Nephron progenitor cell (in vitro differentiated cells): ENCODE measurements at places on chromosomes 5 and 9.

DNA sequence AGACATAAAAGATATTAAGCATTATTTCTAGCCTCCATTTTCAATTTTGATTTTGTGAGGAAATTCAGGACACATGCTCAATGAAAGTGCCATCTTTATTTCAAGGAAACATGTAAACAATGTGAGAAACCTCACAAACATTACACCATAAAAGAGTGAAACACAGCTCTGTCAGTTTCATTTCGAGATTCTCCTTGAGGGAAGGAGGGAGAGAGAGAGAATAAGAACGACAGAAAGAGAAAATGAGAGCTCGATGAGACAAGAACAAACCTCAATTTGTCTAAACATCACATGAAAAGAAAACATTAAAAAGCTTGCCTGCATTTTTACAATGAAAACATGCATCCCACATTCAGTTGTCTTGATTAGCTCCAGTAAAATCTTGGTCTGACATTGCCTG lies 553.5 kb upstream of the MEF2C start:
- DNase-seq: no peak

DNA sequence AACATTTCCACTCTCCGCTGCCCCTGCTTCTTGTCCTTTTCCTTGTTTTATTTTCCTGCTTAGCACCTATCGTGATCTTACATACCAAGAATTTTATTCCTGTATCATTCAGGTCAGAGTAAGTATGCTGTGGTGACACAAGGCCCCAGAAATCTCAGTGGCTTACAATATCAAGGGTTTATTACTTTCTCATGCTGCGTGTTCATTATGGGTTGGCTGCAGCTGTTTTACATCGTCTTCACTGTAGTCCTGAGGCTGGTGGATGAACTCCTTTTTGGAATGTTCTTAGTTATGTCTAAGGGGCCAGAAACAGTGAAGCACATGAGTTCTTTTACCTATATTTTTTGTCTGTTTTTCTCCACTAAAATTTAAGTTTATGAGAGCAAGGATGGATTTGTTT lies 51.2 kb downstream of the FCHO2 start:
- DNase-seq: no peak

- no peak for DNase-seq
Measured at GRCh38 chr5:40627706-40628105, 52.0 kb upstream of the PTGER4 start.

DNA sequence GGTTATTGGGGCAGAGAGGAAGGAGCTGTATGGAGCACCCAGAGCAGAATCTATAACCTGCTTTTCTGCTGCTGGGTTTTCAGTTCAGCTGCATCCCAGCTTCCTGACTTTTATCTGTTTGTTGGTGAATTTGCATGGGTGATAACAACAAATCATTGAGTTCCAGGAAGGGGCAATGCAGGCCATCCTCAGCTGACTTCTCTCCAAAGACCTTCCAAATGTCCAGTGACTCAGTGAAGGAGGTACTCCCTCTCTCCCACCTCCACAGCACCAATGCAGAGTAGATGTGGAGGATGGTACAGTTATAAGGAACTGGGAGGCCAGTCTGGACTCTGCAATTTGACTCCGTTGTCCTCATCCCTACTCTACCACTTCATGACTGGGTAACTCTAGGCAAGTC lies 1.6 kb upstream of the TXN start:
- DNase-seq: no peak

- DNase-seq: no peak
Measured at GRCh38 chr5:107563959-107564544, 106.7 kb downstream of the EFNA5 start.

DNA sequence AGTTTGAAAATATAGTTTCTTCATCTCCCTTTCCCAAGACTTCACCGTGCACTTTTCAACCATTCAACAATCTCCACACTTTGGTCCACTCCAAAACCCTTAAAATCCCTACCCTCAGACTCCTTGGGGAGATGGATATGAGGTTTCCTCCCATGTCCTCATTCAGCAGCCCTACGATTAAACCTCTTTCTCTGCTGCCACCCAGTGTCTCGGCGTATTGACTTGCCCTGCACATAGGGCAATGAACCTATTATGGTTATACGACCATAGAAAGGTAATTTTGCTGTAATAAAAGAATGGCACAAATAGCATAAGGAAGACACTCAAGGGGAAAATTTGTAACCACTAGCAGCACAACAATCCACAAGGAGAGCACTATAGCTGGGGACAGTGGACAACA lies 803.5 kb downstream of the TLE1 start:
- DNase-seq: no peak

DNA sequence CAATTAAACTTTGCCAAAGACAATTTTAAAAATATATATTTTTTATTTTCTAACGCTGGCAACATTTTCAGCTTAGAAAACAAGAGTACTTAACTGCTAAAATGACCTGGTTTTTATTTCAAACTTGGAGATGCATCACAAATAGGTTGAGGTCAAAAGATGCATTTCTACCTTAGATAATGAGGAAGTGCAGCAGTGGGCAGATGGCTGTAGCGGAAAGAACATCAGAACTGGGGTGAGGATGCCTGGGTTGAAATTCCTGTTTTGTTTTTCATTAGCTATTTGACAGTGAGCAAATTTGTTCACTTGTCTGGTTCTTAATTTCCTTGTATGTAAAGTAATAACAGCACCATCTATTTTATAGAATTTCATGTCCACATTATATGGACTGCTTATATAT lies 524.8 kb upstream of the KLF4 start:
- no peak for DNase-seq

GRCh38 chr5:37319037-37319782 lies 51.7 kb downstream of the NUP155 start:
- no peak for DNase-seq

DNA sequence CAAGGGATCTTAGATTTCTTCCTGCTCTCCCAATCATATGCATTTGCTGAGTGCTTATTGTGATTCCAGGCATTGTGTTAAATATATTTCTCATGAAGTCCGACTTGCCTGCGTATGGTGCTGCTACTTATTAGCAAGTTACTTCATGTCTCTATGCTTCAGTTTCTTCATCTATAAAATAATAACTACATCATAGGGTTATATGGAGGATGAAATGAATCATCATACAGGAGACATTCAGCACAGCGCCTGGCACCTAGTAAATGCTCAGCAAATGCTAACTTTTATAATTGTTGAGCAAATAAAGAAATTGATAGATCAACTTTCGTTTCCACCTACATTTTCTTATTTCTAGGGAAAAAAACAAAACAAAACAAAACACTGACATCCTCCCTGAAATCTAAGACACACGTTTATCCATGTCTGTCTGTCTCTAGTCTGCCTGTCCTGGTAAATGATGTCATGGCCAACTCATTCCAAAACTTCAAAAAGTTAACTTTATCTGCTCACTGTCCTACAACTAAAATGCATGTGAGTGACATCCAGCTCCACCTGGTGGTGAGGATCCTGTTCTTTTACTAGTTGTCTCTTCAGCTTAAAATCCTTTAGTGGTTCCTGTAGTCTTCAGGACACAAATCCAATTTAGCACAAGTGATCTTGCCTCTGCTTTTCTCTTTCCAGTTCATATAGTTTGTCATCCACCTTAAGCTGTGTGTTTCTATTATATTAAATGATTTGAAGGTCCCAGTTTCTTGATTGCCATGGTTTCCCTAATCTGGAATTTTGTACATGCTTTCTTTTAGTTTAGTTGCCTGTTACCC lies 27.7 kb downstream of the PPP3R2 start:
- DNase-seq: peak; percentile 13
